Neuronal stem cell (in vitro differentiated cells): ENCODE measurements at places on chromosomes 12 and 14.

GRCh38 chr14:100325231-100325632, 2.1 kb downstream of the SLC25A47 start:
- no peak for DNase-seq

DNA sequence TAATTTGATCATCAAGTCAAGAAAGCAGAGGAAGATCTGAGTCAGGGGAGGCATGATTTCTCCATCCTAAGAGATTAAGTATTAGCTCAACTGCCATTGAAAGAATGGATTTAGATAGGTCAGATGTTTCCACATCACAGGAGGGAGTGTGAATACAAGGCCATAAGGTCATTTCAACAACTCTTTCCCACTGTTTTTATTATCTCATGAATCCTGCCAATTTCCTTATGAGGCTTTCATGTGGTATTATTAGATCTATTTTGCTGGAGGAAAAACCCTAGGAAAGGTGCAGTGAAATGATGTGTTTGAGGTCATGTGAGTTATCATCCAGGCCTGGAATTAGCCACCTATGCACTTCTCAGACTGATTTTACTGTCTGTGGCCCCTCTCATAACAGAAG, 269.0 kb downstream of the NOVA1 start:
- DNase-seq = no peak

DNA sequence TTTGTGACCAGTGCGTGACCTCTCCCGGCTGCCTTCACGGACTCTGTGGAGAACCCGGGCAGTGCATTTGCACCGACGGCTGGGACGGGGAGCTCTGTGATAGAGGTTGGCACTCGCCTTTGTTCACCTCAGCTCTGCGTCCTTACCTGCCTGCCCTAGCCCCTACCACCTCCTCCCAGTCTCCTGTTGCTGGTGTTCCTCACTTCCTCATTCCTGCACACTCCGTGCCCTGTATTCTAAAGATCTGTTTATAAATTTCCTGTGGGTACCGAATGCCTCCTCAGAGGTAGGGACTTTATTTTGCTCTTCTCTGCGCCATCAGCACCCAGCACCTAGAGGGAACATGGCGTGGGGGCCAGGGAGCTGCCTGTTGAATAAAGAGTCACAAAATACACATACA, 2.3 kb downstream of the DLK1 start:
- DNase-seq = no peak

- no peak for DNase-seq
Observed at GRCh38 chr14:22573804-22574203, 15.2 kb downstream of the DAD1 start.

- no peak for DNase-seq
Observed at GRCh38 chr14:22420598-22421186, 168.3 kb downstream of the DAD1 start.

GRCh38 chr12:10553148-10553547, 47.5 kb downstream of the EIF2S3B start:
- no peak for DNase-seq

GRCh38 chr12:124740691-124741137, 123.0 kb downstream of the SCARB1 start:
- DNase-seq = no peak

GRCh38 chr14:40494483-40494882, 1062.2 kb upstream of the FBXO33 start:
- no peak for DNase-seq

GRCh38 chr14:31037709-31038221, 11.6 kb upstream of the STRN3 start:
- no peak for DNase-seq

DNA sequence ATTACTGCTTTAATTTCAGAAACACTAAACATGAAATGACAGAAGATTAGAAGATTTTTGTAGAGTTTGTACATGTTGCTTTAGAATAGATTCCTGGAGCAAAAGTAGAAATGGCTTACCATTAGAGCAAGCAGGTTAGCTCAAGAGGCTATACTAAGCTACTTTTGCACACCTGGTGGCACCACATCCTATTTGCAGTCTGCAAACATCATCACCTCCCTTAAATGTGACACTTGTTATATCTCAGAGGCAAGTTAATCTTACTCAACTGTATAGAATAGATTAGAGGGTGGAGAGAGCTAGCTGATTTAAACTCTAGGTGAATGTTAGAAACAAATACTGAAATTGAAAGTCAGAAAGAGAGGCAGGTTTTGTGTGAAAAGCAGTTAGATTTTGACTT, 30.7 kb upstream of the OR4E1 start:
- no peak for DNase-seq

DNA sequence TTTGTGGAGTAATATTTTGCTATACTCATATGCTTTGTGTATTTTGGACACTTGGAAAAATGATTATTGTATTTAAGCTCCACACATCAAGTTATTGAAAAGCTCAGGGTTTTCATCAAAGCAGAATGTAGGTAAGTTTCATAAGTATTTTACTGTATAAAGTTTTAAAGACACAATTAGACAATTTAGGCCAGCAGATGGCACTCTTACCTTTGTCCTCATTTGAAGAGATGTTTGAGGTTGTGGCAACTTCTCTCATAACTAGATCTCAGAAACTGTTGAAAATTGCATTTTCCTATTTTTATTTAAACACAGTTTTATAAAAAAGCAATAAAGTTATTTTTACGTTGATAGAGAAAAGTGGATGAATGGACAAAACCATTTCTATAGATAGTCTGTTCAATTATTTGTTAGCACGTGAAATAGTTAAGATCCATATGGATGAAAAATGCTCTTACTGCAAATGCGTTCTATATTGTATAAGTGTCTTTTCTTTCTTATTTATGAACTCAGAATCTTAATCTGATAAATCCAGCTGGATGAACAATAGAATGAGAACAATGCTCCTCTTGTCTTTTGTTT, 300.0 kb downstream of the AEBP2 start:
- peak; percentile 29 for DNase-seq

GRCh38 chr12:95253386-95253785, 35.8 kb downstream of the VEZT start:
- no peak for DNase-seq

DNA sequence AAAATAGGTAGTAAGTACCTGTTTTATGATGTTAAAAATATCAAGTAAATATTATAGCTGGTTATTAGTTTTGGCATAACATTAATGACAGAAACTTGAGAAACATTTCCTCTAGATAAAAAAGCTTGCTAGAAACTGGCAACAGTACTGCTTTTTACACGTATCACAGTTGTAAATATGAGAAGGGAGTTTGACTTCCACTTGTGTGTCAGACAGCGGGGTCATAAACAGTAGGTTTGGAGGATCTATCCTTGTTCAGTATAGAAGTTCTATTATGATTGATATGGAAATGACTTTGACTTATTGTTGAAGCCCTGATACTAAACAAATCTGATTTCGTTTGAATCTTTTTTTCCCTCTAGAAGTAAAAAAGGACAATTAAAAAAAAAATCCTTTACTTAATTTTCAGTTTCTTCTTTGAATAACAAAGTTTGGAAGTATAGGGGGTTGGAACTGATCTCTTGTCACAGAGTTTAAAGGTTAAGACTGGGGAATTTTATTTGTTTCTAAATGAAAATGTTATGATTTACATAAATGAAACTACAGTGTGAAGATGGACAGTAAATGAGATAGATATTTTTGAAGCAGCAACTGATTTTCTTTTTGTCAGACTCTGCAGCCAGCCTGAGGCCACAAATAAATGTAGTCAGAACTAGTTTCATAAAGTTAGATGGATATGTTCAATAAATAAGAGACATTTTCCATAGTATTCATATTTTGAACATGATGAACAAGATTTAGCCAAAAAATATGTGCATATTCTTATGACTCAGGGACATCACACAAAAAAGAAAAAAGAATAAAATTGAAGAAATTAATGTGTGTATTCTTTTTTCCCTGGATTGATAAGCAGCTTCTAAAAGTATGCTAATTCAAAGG, 50.1 kb downstream of the WNK1 start:
- no peak for DNase-seq

DNA sequence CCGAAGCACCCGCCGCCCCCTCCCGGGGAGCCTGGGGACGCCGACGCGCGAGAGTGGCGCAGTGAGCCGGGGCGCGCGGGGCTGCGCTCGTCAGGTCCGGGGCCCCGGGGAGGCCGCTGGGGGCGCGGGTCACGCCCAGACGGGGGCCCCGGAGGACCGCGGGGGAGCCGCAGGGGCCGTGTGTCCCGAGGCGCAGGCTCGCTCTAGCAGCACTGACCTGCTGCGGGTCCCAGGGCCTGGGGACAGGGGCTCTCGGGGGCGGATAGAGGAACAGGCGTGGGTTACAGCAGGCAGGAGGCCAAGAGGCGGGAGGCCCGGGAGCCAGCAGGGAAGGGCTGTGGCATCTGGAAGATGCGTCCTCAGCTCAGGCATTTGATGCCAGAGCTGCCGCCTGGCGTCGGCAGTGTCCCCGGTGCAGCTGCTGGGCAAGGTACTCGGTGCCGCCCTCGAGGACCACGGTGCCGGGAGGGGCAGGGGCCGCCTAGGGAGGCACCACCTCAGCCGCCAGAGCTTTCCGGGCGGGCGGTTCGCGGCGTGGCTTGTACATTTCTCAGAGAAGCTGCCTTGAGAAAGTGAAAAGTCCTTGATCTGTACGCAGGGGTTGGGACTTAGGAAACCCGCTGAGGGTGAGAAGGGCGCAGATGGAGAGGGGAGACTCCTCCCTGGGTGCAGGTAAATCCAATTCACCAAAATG, 1.2 kb downstream of the WNT5B start:
- no peak for DNase-seq
